ENCODE measurements at places on chromosomes 6 and 20.

- DNase-seq: no peak
These were observed 268.8 kb downstream of the GRIK2 start for GRCh38 chr6:101662111-101662897.

GRCh38 chr20:48986899-48987298 lies 59.2 kb upstream of the CSE1L start:
- no peak for DNase-seq

- no peak for DNase-seq
These were observed 484.0 kb upstream of the SOX4 start for GRCh38 chr6:21109391-21110178.

GRCh38 chr20:47348539-47349142 lies 7.9 kb downstream of the ZMYND8 start:
- DNase-seq: no peak

DNA sequence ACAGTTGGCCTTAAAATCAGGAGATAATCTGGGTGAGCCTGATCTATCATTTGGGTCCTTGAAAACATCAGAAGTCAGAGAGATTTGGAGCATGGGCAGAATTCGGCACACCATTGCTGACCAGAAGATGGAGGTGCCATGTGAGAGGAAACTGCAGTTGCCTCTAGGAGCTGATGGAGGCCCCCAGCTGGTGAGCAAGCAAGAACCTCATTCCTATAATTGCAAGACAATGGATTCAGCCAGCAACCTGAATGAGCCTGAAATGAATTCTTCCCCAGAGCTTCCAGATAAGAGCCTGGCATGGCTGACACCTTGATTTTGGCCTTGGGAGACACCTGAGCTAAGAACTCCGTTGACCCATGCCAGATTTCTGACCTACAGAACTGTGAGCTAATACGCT lies 76.3 kb upstream of the FYN start:
- no peak for DNase-seq

DNA sequence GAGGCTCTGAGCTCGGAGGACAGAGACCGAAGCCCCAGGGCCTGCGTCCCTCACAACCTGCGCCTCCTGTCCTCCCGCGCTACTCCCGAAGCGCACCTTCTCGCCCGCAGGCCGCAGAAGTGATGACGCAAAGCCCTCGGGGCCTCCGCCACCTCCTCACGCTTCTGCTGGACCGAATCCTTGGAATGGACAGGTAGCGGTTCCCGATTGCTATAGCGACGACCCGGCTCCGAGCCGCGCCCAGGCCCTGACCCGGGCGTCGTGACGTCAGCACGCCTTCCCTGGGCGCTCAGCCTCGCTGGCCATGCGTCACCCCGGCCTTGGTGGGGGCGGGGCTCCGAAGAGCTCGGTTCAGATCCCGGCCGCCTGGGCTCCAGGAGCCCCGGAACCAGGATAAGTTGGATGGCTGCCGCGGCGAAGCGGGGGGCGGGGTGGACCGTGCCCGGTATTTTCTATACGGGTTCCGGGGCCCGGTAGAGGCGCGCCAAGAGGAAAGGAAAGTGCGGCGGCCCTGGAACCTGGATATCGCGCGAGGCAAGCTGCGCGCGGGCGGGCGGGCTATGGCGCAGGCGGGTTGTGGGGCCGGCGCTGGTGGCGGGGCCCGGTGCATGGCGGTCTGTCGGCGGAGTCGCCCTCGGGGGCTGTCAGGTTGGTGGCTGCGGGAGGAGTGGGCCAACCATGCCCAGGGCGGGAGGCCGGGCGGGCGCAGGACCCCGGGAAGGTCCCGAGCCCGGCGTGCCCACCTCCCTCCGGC lies at the start of gene ZNF76:
TSS of gene ZNF76 (plus strand) at position 542 of the 754 bp plus-strand sequence. CDS start 21,417 bp downstream, outside the sequence.
- DNase-seq: peak; percentile 91

- DNase-seq: no peak
These were observed 56.5 kb upstream of the CCN2 start for GRCh38 chr6:132007474-132008190.

DNA sequence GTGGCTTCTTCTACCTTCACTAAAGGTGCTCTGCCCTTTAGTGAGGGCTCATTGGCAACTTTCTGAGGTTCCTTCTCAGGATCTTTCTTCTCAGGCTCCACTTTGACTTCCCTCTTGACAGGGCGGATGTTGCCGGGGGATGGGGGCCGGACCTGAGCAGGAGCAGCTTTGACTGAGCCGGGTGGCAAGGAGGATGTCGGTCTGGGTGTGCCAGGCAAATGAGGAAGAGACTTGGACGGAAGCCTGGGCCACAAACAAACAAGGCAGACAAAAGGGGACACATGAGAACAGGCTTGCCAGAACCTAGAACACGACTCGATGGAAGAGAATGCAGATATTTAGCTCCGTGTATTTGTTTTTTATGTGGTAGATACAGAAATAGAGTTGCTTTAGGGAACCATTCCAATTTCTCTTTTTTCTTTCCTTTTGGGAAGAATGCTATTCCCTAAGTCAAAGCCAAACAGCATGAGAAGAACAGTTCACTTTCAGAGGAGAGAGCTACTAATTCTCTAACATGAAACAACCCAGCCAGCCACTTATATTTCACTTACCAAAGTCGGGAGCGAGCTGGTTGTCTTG lies 76.2 kb upstream of the BCLAF1 start:
- no peak for DNase-seq

GRCh38 chr6:137967689-137968454 lies 100.8 kb downstream of the TNFAIP3 start:
- DNase-seq: no peak

- DNase-seq: no peak
These were observed 9.7 kb downstream of the PDE7B start for GRCh38 chr6:135861189-135861588.

GRCh38 chr6:149261364-149262040 lies 56.0 kb upstream of the TAB2 start:
- DNase-seq: peak; percentile 48

DNA sequence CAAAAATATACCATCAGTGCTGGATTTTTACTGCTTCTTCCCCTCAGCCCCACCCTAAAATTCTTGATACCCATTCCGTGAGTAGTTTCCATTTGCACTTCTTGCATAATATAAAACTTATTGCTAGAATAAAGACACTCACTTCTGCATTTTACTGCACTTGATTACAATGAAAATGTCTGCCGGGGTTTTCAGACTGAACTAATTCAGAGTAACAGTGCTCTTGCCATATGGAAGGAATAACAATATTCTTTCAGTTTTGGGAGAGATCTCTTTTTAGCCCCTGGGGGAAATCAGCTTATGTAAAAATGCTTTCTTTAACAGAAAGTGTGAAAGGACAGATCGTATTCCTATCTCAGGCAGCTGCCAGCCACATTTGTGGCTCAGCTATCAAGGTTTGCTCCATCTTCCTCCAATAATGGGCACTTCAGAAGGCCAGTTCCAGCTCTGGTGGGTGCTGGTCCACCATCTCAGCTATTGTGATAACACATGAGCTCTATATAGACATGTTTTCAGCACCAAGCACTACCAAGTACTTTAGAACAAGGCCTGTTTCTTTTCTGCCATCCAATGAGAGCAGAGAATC lies 8.9 kb downstream of the SMLR1 start:
- DNase-seq: no peak

GRCh38 chr6:100475554-100476320 lies 11.0 kb upstream of the SIM1 start:
- no peak for DNase-seq

- DNase-seq: no peak
These were observed 165.1 kb downstream of the ZNF217 start for GRCh38 chr20:53428588-53428987.

GRCh38 chr6:27293436-27294098 lies 18.5 kb downstream of the POM121L2 start:
- no peak for DNase-seq

GRCh38 chr20:51610111-51610510 lies 67.6 kb upstream of the NFATC2 start:
- DNase-seq: no peak

DNA sequence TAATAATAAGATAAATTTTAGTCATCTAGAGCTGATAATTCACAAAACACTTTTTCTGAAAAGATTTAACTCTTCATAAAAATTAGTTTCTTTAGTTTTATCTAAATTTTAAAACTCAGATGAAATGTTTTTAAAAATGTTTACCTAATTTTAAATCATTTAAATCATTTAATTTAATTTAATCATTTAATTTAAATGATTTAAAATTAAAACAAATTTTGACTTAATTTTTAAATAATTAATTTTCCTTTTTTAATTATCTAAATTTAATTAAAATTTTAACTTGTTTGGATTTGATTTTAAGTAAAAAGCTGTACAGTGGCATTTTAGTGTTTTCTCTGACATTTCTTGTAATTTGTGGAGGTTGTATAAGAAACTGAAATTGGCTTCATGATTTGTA lies 131.7 kb upstream of the RNF217 start:
- DNase-seq: no peak

DNA sequence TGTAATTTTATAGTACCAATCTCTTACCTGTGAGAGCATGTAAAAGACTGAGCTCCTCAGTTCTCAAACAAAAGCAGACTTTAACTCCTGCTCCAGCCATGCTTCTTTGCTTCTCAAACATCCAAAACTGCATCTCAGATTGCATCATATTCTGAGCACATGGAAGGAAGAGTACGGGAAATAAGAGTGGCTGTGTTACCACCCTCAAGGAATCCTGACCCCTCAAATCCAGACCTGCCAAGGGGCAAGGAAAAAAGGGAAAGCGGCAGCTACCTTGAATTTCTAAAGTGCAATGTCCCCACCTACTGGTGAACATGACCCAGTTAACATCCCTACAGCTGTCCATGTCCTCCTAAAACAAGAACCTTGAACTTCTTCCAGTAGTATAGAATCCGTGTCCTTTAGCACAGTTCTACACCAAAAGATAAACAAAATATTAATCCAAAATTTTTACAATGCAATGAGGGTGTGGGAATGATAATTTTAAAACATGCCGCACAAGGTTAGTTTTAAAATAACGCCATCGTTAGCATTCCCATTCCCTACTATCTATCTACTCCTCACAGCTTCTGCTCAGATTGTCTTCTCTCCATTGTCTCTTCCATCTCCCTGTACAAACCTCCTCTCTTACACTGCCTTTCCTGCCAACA lies 34.1 kb upstream of the HLA-DQB1 start:
- DNase-seq: peak; percentile 14

DNA sequence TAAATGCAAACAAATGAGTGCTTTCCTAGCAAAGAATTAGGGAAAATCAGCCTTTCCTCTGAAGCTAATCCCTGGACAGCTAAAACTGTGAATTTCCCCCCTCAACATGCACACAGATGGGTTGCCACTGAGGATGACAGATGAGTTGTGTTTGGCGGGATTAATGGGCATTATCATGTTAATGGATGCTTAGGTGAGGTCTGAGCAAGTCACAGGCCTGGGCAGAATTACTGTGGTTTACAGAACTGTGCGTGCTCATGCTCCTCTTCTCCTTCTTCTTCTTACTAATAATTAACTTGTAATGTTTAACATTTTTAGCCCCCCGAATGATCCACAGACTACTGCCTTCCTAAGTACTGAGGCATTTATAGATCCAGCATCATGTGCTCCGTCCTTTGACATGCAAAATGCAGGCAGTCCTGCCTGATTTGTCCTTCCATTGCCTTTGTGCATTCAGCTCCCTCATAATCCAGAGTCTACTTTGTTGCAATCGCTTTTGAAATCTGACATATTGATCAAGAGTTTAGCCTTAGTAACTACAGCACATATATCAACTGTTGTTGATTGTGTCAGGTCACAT lies 753.4 kb upstream of the MMS22L start:
- no peak for DNase-seq

- DNase-seq: no peak
These were observed 1.0 kb upstream of the VSTM2L start for GRCh38 chr20:37901654-37902503.

DNA sequence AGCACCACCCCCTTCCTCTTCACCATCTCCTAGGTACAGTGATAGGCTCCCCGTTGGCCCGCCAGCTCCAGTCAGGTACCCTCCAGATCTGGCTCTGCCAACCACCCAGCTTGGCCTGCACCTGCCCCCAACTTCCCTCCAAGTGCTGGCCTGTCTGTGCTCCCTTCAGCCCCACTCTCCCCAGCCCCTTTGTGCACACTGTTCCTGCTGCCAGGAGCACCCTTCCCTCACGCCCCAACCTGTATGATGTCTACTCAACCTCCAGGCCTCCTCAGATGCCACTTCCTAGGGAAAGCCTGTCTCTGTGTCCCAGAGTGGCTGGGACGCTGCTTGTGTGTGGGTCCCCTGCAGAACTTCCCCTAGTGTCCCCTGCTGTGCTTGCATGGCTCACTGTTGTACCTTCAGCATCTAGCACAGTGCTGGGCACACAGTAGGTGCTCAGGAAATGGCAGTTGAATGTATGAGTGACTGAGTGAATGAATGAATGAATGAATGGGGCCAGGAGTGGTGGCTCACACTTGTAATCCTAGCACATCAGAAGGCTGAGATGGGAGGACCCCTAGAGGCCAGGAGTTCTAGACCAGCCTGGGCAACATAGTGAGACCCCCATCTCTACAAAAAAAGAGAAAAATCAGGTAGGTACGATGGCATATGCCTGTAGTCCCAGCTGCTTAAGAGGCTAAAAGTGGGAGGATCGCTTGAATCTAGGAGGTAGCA lies 3.0 kb downstream of the ZBP1 start:
- DNase-seq: no peak

Measured in CD4-positive, CD25-positive, alpha-beta regulatory T cell (primary cell).